Brain pericyte (primary cell): ENCODE measurements at places on chromosomes 5 and 9.

DNA sequence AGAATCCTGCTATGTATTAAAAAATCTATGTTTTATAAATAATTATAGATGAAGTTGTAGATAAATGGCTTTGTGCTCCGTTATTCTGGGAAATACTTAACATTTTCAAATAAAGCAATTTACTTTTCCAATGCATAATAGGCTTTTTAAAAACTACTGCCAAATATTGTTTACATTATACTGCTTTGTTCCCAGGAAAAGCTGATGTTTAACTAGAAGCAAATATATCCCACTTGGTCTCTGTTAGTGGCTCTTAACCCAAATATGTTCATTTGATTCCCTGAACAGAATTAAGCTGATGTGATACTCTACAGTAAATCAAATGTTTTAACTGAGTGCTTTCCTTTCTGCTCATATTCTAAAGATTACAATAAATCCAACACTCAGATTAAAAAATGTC is 326.3 kb downstream of the SLCO4C1 start:
- no peak for DNase-seq

DNA sequence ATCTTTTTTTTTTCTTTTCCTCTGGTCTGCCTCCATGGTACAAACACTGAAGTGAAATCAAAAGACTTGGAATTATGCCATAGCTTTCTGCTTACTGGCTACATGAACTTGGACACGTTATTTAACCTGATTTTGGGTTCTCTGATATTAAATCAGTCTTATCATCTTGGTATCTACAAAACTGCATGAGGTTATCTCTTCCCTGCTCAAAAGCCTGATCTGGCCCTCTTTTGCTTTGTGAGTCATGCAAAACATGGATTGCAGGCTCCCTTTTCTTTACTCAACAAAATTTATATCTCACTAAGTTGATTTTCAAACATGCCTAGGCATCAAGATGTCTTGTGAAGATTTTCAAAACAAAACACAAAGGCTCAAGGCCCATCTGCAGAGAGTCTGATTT is 45.9 kb upstream of the FST start:
- DNase-seq, result no peak

- no peak for DNase-seq
These were observed 7.8 kb upstream of the FOXI1 start for GRCh38 chr5:170097934-170098333.

DNA sequence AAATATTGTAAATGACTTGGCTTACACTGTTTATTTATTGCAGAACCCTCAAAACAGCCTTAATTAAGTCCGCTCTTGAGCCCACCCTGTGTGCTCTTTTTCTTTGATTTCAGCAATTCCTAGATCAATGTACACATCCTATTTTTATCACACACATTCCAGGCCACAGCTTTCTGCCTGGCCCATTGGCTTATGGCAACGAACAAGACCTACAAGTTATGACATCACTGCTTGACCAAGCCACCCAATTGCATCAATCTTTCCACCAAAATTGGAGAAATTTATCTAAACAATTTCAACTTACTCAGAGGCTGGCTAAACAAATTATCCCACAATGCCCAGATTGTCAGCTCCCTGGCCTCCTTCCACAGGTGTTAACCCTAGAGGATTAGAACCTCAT is 158.4 kb downstream of the CPLANE1 start:
- no peak for DNase-seq

GRCh38 chr5:80931411-80931810 is 28.8 kb upstream of the RASGRF2 start:
- DNase-seq, result no peak

- no peak for DNase-seq
These were observed 21.5 kb upstream of the TGFBI start for GRCh38 chr5:136007271-136007670.

GRCh38 chr9:111068771-111069170 is 30.5 kb upstream of the LPAR1 start:
- no peak for DNase-seq

DNA sequence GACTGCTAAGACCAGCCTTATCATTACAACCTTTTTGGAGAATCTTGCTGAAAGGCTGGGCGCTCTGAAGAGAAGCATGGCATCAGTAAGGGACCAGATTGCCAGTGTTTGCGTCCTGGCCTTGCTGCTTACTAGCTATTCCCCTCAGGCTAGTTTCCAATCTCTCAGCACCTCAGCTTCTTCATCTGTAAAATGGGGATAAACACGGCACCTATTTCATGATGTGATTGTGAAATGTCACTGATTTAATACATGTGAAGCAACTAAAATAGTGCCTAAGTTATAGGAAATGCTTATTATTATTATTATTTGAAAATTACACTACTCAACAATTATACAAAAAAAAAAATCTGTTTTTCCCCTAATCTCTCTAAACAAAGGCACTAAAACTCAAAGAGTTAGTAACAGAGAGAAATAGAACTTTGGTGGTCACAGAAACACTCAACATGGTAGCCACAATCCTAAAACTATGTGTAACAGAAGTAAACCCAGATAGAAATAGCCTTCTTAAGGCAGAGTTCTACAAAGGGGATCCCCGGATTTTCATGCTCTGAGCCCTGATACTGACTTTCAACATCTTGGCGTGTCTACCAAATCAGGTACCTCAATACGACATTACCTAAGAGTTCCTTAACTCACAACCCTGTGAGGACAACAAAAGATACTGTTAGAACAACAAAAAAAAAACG is 62.0 kb downstream of the ENC1 start:
- no peak for DNase-seq

DNA sequence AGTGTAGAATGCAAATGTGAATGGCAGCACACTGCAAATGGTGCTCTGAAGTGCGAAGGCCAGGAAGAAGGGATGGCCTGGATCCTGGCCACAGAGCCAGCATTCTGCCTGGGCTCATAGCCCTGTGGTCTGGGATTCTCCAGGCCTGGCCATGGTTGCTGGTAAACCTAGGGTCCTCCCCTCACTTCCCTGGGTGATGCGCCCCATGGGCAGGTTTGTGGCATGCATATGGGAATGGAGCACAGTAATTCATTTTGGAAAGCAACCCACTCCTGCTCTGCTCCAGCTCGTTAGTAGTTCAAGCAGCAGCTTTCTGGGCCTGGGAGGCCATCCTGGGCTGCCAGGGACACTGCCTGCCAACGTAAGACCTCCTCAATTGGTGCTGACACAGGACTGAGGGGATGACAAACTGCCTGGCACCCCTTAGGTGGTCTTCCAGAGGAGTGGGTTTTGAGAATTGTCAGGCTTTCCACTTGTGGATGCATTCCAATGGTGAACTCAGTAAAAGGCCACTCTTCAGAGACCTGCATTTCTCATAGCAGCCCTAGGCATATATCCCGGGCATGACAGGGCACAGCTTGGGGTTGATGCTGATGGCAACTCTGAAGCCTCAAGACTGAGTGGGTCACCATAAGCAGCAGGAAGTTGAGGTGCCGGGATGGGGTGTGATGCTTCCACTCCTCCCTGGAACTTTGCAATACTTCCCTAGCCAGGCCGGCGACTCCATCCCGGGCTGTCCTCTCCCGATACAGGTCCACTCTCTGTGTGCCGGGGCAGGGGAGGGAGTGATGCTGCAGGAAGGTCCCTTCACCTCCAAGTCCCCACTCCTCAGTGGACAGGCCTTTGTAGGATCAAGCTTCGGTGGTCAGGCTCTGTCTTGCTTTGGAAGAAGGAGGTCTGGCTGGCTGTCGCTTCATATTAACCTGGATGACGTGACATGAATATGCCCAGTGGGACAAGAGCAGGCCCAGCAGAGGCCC is 1.2 kb upstream of the SLC25A48 start:
- DNase-seq, result no peak

- no peak for DNase-seq
These were observed 257.0 kb upstream of the PRR16 start for GRCh38 chr5:120207129-120207528.

DNA sequence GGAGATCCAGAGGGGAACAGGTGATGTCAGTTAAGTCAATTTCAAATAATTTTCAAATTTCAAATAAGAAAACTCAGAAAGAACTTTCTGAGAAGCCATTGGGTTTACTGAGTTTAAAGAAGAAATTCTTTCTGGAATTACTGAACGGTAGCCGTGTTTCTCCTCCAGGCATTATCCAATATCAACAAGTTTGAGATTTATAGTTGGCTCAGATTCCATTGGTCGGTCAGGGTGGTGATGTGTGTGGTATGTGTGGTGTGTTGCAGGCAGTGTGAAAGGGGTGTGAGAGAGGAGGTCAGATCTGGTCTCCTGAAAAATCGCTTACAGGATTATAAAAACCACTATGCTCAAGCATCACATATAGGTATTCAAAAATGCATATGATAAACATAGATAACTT is 60.1 kb downstream of the PDE4D start:
- no peak for DNase-seq

- no peak for DNase-seq
These were observed 20.1 kb downstream of the SREK1 start for GRCh38 chr5:66164044-66164790.

DNA sequence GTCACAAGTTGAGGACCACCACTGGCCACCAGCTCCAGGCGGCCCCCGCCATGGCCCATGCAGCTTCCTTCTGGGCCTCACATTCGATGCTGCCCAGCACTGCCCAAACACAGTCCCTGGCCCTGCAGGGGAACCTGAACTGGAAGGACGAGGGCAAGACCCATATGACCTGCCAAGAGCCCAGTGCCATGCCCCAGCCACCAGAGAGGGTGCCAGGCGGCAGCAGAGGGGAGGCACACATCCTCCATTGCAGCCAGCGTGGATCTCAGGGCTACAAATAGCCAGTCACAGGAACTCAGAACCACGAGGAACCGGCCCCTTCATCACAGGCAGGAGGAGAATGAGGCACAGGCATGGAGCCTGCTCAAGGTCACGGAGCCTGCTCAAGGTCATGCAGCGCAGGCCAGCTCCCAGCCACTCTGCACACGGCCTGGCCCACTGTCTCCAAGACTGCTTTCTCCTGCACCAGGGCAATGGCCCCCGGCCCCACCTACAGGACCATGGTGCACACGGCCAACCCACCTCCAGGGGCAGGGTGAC is 69.6 kb downstream of the SEMA4D start:
- no peak for DNase-seq

DNA sequence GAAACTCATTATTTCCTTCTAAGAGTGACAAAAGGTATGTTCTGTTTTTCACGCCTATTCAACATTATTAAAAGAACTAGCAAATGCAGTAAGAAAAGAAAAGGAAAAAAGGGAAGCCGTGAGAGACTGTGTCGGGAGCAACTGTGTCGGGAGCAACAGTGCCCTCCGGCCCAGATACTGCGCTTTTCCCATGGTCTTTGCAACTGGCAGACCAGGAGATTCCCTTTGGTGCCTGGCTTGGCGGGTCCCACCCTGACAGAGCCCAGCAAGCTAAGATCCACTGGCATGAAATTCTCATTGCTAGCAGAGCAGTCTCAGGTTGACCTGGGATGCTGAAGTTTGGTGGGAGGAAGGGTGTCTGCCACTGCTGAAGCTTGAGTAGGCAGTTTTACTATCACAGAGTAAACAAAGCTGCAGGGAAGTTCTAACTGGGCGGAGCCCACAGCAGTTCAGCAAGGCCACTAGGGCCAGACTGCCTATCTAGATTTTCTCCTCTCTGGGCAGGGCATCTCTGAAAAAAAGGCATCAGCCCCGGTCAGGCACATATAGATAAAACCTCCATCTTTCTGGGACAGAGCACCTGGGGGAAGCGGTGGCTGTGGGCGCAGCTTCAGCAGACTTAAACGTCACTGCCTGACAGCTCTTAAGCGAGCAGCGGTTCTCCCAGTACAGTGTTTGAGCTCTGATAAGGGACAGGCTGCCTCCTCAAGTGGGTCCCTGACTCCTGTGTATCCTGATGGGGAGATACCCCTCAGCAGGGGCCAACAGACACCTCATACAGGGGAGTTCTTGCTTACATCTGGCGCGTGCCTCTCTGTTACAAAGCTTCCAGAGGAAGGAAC is 1237.4 kb upstream of the CDH18 start:
- DNase-seq, result no peak

DNA sequence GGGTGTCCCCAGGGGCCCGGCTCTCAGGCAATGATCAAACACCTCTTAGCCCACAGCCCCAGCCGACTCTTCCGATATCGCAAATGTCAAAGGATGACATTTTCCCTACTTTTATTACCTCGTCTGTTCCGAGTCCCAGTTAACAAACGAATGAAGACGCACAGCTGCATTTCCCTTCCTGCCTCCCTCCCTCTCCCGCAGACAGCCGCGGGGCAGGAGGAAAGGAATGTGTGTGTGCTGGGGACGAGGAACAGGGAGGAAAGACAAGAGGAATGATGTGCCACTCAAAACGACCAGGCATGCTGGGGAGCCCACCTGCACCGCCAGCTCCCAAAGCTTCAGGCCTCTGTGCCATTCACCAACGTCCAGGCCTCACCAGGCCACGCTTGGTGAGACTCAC is 125.9 kb upstream of the SARDH start:
- DNase-seq, result no peak

GRCh38 chr9:36341936-36342577 is 58.0 kb downstream of the RNF38 start:
- DNase-seq, result no peak

DNA sequence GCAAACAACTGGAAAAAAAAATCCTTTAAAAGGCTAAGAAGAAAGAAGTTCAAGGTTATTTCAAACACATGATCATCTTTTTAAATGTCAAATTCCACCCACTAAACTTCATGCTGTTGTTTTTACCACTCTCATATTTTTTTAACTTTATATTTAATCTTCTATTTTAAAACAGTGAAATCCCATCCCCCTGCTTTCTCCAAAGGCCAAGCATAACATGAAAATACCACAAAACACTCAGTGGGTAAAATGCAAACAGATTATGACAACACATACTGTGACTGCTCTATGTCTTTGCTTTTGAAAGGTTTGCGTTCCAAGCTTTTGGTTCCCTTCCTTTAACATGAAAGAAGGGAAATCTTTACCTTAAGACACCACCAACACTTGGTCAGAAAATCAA is 127.6 kb downstream of the SNCAIP start:
- DNase-seq, result no peak

- DNase-seq, result no peak
These were observed 9.6 kb downstream of the EFNA5 start for GRCh38 chr5:107661038-107661649.

DNA sequence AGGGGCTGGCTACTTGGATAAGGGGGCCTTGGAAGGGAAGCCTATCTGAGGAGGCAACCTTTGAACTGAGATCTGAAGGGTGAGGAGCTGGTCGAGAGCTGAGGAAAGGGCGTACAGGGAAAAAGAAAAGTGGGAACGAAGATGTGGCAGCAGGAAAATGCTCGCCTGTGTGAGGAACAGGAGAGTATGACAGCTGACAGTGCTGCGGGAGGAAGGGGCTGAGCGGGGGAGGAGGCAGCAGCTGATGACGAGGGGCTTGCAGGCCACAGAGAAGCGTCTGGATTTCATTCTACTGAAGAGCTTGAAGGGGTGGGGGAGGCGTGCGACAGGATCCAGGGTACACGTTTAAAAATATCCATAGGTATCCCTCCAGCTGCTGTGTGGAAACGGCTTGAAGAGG is 28.9 kb downstream of the SH3PXD2B start:
- no peak for DNase-seq

GRCh38 chr9:134522976-134523375 is 118.6 kb upstream of the COL5A1 start:
- no peak for DNase-seq

- no peak for DNase-seq
These were observed 421.5 kb upstream of the DAP start for GRCh38 chr5:11182441-11183080.

- DNase-seq, result no peak
These were observed 121.7 kb upstream of the RAD23B start for GRCh38 chr9:107161338-107161737.

GRCh38 chr9:4042991-4043390 is 256.9 kb downstream of the GLIS3 start:
- DNase-seq, result no peak

- DNase-seq, result no peak
These were observed 566 bp downstream of the GPR21 start for GRCh38 chr9:123033864-123034601.
